ENCODE measurements at places on chromosomes 5 and 9. TPM values are rescaled to one million over a fixed set of nuclear protein-coding genes. Genes with fewer than 3 reads are reported as not detected.

DNA sequence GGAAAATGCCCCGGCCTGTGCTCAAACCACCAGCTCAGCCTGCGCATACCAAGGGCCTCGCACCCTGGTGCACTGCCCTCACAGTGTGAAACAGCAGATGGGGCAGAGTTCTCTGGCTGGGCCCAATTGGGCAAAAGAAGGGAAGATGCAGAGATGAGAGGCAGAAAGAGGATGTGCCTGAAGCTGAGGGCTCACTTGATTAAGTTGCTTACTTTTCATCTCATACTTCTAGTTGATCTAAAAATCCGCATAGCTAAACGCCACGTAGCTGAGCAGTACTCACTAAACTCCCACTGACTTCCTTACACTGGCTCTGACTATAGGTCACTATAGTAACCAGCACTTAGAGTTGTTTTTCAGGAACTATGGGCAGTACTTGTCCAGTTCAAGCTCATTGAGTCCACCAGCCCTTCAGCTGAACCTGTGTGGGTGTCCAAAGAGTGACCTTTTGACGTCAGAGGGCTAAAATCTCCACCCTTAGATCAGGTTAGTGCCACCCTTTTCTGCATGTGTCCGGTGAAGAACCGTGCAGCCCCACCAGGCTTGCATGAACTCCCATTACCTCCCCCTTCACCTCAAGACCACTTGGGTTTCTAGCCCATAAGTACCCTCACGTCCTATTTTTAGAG is 215.2 kb downstream of the AUH start:
- no peak for DNase-seq

SPRY4 gene
- 14.5 TPM for total RNA-seq

DNA sequence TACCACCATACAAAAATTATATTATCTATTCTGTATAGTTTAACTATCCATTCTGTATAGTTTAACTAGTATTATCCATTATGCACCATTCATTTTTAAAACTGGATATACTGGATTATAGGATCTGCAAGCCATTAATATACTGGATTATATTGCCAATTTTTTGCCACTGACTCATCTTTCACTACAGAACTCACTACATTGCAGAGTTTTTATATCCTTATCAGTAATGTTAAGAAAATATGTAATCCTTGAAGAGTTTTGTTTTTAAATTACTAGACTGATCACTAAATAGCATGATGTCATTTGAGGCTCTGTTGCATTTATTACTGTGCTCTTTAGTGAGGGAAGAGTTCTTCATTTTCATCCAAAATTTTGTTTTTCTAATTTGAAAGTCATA is 109.8 kb upstream of the SNX2 start:
- DNase-seq = no peak

DNA sequence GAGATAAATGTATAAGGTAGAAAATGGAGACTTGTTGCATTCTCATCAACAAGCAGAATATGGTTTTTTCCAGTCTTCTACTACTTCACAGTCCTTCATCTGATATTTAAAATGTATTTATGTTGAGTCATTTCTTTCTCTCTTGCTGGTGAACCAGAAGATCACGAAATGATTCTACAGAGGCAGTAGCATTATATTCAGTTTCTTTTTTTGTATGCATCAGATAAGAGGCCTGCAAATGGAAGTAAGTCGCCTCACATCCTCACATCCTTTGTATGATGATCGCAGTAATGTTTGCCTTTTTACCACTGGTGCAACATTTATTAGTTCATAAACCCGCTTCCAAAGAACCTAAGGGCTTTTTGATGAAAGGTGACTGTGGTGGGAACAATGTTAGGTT is 22.1 kb upstream of the IL13 start:
- DNase-seq = no peak

TSTD2 gene
- total RNA-seq = 24.4 TPM

DNA sequence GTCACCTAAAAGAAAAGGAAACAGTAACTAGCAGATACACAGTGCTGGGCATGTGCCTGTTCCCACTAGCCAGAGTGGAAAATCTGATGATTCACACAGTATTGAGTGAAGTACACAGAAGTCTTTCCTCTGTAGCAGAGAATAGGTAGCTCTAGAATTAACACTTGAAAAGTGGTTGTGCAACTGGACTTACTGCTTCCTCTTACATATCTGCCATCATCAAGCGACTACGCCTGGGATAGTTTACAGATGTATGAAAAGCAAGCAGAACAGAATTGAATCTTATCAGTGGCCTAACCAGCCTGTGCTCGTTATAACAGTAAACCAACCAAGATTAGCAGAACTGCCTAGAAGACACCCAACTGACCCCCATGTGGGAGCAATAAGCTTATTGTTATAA is 130.6 kb downstream of the DTWD2 start:
- no peak for DNase-seq

- no peak for DNase-seq
These were observed 347.9 kb upstream of the SEMA6A start for GRCh38 chr5:116922532-116922931.

DNA sequence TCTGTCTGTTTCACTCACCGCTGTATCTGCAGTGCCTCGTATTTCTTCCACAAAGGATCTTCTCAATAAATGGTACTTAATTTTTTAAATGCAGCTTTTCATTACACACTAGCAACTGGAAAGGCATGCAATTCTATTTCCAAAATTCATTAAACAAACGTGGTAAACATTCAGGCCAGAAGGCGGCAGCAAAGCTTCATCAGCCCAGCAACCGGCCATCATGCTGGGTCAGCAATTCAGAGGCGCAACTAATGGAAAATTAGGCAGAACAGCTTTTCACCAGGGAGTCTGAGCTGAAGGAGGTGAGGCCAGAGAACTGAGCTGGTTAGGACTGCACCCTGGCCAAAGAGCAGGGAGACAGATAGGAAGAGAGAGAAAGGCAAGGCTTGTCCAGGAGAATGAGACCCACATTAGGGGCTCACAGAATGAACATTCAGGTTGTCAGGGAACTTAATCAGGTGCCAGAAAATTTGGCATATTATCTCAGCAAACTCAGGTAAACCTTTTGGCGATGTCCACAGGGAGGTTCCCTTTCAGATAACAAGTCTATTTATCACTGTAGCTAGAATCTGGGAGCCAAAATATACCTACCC is 17.7 kb upstream of the RNF180 start:
- peak; percentile 25 for DNase-seq

DNA sequence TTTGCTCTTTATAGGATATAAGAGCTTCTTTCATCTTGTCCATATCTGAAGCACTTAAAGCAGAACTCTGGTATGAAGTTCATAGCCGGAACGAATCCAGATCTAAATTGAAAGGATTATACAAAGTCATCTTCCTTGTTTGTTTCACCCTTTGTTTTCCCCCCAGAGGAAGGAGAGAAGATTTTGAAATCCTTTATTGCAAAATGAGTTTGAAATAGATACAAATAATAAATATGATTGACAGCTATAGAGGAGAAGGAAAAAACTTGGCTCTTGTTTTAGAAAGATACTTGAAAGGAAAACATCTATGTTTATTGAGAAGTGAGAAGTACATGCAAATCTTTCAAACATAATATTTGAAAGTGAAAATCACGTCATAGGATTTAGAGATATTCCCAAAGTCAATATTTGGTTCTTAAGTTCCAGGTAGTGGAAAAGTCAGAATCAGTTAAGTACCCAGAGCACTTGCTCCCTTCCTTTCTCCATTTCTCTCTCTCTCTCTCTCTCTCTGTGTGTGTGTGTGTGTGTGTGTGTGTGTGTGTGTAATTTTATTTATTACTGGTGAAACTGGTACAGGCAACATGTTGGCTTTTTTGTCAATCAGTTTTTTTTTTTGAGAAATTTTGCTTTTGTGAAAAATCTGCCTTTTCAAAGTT is 27.2 kb downstream of the PAM start:
- no peak for DNase-seq

DNA sequence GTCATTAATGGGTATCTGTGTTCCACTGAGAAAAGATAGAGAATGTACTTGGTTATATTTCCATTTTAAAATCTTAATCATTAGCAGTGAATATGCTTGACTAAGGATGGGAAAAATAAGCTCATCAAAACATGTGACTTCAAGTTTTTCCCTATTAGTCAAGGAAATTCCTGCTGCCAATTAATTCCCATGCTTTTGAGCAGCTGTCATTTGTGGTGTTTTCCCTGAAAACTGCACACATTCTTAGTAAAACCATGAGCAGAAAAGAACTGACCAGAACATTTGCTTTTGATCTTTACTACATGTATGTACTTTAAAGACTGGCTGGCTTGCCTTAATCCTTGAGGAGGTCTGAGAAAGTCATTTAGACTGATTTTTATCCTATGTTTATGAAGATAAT is 75.2 kb downstream of the AOPEP start:
- no peak for DNase-seq

GAPT gene
- total RNA-seq = 3.8 TPM

GRCh38 chr5:174448041-174448440 is 276.3 kb upstream of the MSX2 start:
- no peak for DNase-seq

NPR3 gene
- 2.0 TPM for total RNA-seq

GRCh38 chr9:123058834-123059233 is 25.4 kb downstream of the GPR21 start:
- no peak for DNase-seq

DNA sequence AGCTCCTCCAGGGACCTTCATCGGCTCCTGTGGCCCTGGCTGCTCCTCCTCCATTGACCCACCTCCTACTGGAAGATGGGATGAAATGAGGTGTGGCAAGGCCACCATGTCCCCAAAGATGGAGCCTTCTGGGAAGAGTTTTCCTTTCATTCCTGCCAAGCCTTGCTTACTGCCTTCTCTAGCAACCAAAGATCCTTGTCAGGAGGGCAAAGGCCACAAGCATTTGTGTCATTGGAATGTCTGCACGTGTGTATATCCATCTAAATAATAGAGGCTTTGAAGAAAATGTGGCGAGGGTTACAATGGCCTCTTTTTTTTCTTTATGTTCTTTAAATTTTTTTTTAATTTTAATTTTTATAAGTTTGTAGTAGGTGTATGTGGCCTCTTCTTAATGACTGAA is 313.6 kb downstream of the ARHGEF28 start:
- DNase-seq = no peak

GRCh38 chr9:27505744-27506161 is 18.3 kb upstream of the IFNK start:
- DNase-seq = no peak
